ENCODE measurements at places on chromosomes 12 and 14. TPM values are rescaled to one million over a fixed set of nuclear protein-coding genes. Genes with fewer than 3 reads are reported as not detected.

The KMT2D gene
- total RNA-seq: 35.2 TPM

The KRT78 gene
- total RNA-seq: 0.10 TPM

The TAS2R19 gene
- total RNA-seq: not detected

The RNASE3 gene
- not detected for total RNA-seq

The ST8SIA1 gene
- not detected for total RNA-seq

The SPTSSA gene
- 43.6 TPM for total RNA-seq

The GAS2L3 gene
- total RNA-seq: 7.5 TPM

The DAO gene
- total RNA-seq: not detected

The AQP6 gene
- not detected for total RNA-seq

The SERPINA4 gene
- total RNA-seq: 0.03 TPM

The TTC7B gene
- 17.6 TPM for total RNA-seq

The ASPG gene
- 0.15 TPM for total RNA-seq

The ATN1 gene
- total RNA-seq: 73.6 TPM

The TECPR2 gene
- 8.2 TPM for total RNA-seq

The ITPR2 gene
- 1.3 TPM for total RNA-seq

The ARF6 gene
- 90.8 TPM for total RNA-seq

Data from A549 treated with AZD2906 at 1 μM for 4 hours (cell line).